Renal cortex interstitium (tissue), 15 donors: ENCODE measurements at places on chromosomes 13 and 19. TPM values are rescaled to one million over a fixed set of nuclear protein-coding genes. Genes with fewer than 3 reads are reported as not detected.

PGLYRP2 gene
- not detected for polyA plus RNA-seq

PEG3 gene
- 101 TPM for polyA plus RNA-seq

IFNL4 gene
- polyA plus RNA-seq, result 0.11 TPM

ING1 gene
- polyA plus RNA-seq, result 31.7 TPM

SERPINE3 gene
- 0.65 TPM for polyA plus RNA-seq

BRME1 gene
- 7.2 TPM for polyA plus RNA-seq

CD22 gene
- polyA plus RNA-seq, result 10.7 TPM

CACNG8 gene
- 0.20 TPM for polyA plus RNA-seq
